WTC11 (cell line): ENCODE measurements at places on chromosomes 4 and X. TPM values are rescaled to one million over a fixed set of nuclear protein-coding genes. Genes with fewer than 3 reads are reported as not detected.

GRCh38 chrX:9535101-9535500 lies 70.2 kb downstream of the TBL1X start:
- H3K4me3 ChIP-seq: no peak overlapping the region
- H3K27me3 ChIP-seq: no peaks in the 10 kb centered on the region
- peaks cover 48% of the 10 kb centered on the region for H3K4me1 ChIP-seq
- H3K36me3 ChIP-seq: 0 out of 2 replicates have a peak, but pooled peaks cover 4% of the 10 kb centered on the region
- DNase-seq: no peak

- peaks cover 37% of the 10 kb centered on the region for H3K27me3 ChIP-seq
- H3K4me3 ChIP-seq: peak overlapping the region; percentile 42; the same call in 1 of the 2 replicates
- H3K36me3 ChIP-seq: no peaks in the 10 kb centered on the region
These were observed 65.3 kb downstream of the EFNB1 start for GRCh38 chrX:68894142-68894512.

- no peak overlapping the region for H3K27ac ChIP-seq
- H3K36me3 ChIP-seq: peaks cover 28% of the 10 kb centered on the region
- peaks cover 3% of the 10 kb centered on the region for H3K4me1 ChIP-seq
- H3K27me3 ChIP-seq: no peaks in the 10 kb centered on the region
These were observed 177.9 kb upstream of the NEIL3 start for GRCh38 chr4:177131736-177132135.

GRCh38 chr4:104507112-104507511 lies 12.4 kb upstream of the CXXC4 start:
- no peak for DNase-seq
- no peak overlapping the region for H3K4me3 ChIP-seq
- H3K27ac ChIP-seq: no peak overlapping the region

DNA sequence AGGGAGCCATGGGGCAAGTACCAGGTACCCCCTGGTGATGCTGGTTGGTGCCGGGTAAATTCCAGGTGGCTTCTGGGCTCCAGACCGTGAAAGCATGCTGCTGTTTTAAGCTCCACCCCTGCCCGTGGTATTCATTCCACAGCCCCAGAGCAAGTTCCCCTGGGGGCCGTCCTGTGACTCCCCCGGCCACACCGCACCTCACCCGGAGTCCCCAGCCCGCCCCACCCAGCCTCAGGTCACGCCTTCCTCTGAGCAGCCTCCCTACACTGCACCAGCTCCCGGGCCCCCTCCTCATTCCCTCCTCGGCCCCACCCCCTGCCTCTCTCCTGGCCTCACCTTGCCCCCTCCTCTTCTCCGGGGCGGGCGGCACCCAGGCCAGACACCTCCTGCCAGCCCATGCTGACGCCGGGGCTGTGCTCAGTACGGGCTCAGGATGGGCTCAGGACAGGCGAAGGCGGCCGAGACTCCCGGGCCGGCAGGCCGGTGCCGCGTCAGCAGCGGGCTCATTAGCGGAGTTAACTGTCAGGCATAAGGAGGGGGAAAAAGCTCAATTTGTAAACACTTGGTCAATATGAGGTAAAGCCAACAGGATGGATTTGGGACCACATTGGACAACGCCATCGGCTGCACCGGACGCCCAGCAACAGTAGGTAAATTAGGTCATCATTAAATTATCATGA lies 127.4 kb downstream of the FAM53A start:
- H3K27me3 ChIP-seq: no peaks in the 10 kb centered on the region
- peaks cover 7% of the 10 kb centered on the region for H3K4me1 ChIP-seq
- no peaks in the 10 kb centered on the region for H3K36me3 ChIP-seq
- DNase-seq: peak; percentile 37
- no peak overlapping the region for H3K4me3 ChIP-seq

DNA sequence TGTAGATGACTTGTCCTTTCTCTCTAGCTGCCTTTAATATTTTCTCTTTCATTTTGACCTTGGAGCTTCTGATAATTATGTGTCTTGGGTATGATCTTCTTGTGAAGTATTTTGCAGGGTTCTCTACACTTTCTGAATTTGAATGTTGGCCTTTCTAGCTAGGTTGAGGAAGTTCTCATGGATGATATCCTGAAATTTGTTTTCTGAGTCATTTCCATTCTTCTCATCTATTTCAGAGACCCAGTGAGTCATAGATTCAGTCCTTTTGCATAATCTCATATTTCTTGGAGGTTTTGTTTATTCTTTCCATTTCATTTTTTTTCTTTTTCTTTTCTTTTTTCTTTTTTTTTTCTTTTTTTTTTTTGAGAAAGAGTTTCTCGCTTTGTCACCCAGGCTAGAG lies 585.7 kb upstream of the PABPC4L start:
- peaks cover 11% of the 10 kb centered on the region; the same call in 1 of the 2 replicates for H3K36me3 ChIP-seq
- no peaks in the 10 kb centered on the region for H3K4me1 ChIP-seq
- DNase-seq: no peak
- H3K27me3 ChIP-seq: no peaks in the 10 kb centered on the region
- no peak overlapping the region for H3K27ac ChIP-seq

GRCh38 chrX:13829983-13830382 lies 13.1 kb upstream of the GPM6B start:
- H3K36me3 ChIP-seq: peaks cover 3% of the 10 kb centered on the region
- no peaks in the 10 kb centered on the region for H3K27me3 ChIP-seq
- H3K4me1 ChIP-seq: peaks cover 13% of the 10 kb centered on the region
- H3K4me3 ChIP-seq: no peak overlapping the region

Gene HTATSF1
- total RNA-seq: 43.5 to 44.6 TPM (median 44.5 TPM) in 3 replicates

Gene SLITRK4
- total RNA-seq: not detected in 3 replicates

Gene PDE6B
- 7.1 to 13.1 TPM (median 13.0 TPM) in 3 replicates for total RNA-seq

Gene GSPT2
- 25.9 to 32.1 TPM (median 31.4 TPM) in 3 replicates for total RNA-seq

Gene SMIM43
- 0.25 to 0.33 TPM (median 0.25 TPM) in 3 replicates for total RNA-seq
